ENCODE measurements at places on chromosomes 11 and 22.

- no peak for DNase-seq
Observed at GRCh38 chr11:109148669-109149068, 273.3 kb upstream of the C11orf87 start.

DNA sequence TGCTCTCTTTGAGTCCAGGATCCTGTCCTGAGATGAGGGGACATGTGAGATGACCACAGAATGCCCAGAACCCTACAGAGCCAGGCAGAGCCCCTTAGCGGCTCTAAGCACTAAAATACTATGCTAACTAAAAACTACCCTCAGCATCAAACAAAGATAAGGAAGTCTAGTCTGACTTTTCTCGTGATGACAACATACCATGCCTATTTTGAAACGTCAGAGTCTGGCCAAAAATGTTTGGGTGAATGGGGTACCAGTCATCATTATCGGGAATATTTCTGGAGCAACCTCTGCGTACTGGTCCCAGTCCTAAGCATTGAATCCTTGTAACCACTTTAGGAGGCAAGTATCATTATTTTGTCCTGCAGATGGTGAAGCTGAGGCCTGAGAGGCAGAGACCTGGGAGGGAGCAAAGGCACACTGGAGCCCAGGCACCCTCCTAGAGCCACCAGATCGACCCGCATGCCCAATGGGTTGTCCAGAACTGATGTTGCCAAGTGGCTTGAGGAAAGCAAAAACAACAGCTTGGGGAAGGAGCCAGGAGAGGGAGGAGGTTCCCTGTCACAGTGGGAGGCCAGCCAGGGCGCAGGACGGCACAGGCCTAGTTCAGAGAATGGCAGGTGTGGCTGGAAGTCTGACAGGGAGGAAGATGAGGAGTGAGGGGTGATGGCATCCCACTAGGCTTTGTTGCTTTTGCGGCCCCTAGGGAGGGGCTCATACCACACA lies 7.2 kb upstream of the OSM start:
- DNase-seq = no peak

GRCh38 chr11:32705309-32706033 lies 89.0 kb downstream of the CCDC73 start:
- DNase-seq = peak; percentile 14

- no peak for DNase-seq
Observed at GRCh38 chr22:38422611-38423511, 32.1 kb downstream of the KCNJ4 start.

- DNase-seq = no peak
Observed at GRCh38 chr11:42093541-42093940, 634.1 kb upstream of the LRRC4C start.

DNA sequence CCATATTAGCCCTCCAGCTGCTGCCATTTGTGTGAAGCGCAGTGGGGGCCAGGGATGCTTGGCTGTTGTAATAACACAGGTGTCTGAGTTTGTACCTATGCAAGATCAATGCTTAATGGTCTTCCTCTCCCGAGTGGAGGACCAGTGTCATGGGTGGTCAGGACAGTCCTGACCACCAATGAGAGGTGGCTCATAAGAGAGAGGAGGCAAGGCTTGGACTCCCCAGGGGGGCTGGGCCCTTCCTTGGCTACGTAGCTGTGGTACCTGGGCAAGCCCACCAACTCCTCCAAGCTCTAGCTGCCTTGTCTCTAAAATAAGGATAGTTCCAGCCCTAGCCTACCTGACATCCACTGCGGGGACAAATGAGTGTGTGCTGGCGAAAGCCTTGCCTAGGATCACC lies 79.2 kb downstream of the OSBP2 start:
- no peak for DNase-seq

DNA sequence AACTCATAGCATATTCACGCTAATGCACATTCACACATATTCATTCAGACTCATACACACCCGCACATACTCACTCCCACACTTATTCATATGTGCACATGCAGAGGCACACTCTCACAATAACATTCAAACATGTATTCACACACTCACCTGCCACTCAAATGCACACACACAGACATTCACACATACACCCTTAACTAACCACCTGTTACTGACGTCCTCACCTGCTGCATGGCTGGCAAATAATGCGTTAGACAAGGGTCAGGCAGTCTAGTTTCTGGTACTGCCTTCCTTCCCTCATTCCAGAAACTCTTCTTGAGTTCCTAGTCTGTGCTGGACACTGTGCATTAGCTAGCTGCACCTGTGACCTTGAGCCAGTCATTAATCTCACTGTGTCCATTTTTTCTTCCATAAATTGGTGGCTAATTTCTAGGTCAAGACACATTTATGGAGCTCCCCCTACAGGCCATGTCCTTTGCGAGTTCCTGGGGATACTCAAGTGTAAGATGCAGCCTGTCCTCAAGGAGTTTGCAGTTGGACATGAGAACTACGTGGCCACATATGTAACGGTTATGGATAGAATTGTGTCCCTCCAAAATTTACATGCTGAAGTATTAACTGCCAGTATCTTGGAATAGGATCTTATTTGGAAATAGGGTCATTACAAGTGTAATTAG lies 34.5 kb upstream of the SEZ6L start:
- peak; percentile 11 for DNase-seq

GRCh38 chr11:120130176-120130980 lies 7.5 kb downstream of the TRIM29 start:
- DNase-seq = peak; percentile 2

- no peak for DNase-seq
Observed at GRCh38 chr11:96091476-96091875, 167.6 kb upstream of the MTMR2 start.

DNA sequence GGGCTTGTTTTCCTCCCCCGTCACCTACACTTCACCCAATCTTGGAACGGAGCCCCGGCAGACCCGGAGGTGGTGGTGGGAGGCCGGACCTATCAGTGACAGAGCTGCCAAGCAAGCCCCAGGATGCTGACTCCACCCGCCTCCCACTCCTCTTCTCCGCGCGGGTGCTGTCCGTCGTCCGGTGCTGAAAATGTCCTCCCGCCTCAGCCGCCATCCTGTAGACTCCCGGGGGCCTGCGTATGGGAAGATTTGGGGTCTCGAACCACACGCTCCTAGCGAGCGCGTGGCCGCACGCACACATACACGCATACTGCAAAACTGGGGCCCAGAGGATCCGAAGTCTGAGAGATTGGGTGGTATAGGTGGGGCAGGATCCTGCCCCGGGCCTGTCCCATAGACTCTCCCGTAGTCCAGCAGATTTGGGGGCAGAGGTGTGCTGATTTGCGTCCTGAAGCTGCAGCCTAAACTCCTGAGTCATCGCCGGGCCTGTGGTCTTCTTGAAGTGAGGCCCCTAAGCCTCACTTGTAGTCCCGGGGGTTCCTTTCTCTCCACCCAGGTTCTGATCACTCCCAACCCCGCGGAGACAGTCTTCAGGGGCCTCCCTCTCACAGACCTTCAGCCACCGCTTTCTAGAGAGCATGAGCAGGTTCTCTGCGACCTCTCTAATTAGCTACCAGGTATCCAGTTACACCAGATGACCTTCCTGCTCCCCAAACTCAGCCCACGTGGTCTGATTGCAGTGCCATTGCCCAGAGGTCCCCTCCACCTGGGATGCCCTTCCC lies 796 bp upstream of the YIF1A start:
- DNase-seq = no peak

- DNase-seq = no peak
Observed at GRCh38 chr22:42091455-42091782, 847 bp upstream of the NDUFA6 start.

DNA sequence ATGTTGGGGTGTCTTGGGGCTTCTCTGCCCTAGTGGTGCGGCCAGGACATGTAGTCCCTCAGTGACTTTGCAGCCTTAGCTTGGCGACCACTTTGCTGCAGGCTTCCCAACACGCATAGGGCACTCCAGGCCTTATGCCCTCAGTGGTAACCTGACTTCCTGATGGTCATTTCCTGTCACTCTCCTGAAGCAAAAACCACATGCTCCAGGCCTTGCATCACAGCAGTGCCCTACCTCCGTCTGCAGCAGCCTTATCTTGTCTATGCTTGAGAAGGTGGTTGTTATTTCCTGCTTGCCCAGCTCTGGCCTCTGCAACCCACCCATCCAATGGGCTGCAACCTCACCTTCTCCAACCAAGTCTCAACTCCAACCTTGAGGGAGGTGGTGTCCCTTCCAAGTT lies 33.4 kb upstream of the PISD start:
- DNase-seq = no peak

- DNase-seq = no peak
Observed at GRCh38 chr22:38699143-38699542, 1.6 kb downstream of the JOSD1 start.

DNA sequence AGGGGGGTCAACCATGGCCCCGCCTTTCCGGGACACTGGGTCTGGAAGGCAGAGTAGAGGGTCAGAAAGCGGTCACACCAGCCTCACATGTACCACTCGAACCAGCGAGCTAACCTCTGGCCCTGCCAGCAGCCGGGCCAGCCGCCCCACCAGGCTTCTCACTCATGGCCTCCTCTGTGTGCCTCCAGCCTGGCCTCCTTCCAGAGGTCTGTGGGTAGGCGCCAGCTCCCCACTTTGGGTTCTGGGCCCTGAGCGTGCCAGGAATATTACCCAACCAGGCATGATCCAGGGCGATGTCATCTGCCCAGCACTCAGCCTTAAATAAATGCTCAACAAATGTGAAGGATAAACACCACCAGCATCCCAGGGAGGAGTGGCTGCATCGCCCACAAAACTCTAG lies 5.8 kb downstream of the SCUBE1 start:
- no peak for DNase-seq

All from BE2C (cell line).